Left cardiac atrium (tissue), 4 donors: ENCODE measurements at places on chromosomes 16 and 17.
A peak's percentile ranks its signal among the peaks of the same experiment; 100 is the strongest.

DNA sequence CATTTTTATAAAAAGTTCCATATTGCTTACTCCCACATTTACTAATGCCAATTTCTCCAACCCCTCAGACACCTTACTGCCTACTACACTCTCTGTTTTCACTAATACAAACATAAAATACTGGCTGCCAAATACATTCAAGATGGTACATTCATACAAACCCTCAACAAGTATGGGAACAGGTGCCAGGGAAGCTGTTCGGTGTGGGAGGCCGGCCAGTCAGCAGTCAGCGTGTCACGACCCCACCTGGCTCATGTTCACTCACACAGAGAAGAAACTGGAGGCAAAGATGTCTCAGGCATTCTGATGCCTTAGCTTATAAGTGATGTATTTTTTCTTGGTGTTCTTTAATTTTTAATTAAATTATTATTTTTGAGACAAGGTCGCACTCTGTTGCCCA, 42.4 kb upstream of the TRAP1 start:
- no peak for DNase-seq

GRCh38 chr16:21663889-21664647, at the start of gene OTOA:
TSS of gene OTOA (plus strand) at chr16:21663968. CDS start at chr16:21678515, 14,547 bp downstream.
- no peak for DNase-seq

- DNase-seq, result peak; percentile 86
These were observed at the start of gene SNAI3 for GRCh38 chr16:88686439-88687253. TSS of gene SNAI3 (minus strand) at chr16:88686507. CDS start at chr16:88686406, 101 bp downstream.

DNA sequence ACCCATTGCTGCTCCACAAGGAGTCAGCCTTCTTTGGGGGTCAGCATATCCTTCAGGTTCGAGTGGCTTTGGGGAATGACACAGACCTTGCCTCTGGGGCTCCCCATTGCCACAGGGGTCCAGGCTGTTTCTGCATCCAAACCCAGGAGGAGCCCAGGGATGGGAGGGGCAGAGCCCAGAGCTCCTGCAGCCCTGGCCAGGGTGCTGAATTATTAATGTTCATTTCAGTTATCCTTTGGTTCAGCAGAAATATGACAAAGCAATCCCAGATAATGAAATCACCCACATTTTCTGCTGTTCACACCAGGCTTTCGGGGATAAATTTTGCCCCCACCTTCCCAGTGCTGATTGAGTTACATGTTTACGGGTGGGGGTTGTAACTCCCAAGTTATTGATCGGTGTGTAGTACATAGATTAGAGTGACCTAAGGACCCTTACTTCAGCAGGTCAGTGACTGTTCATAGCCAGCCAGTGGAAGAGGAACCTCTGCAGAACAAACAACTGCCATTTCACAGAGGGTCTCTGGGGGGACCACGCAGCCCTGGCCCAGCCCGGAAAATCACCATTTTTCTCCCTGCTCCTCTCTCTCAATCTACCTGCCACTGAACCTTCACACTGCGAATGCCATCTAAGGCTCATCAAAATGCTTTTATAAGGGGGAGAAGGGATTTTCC, 240.3 kb upstream of the N4BP1 start:
- DNase-seq, result no peak
